Esophagus mucosa (tissue), 1 donor: ENCODE measurements at places on chromosomes 4 and X.
A peak's percentile ranks its signal among the peaks of the same experiment; 100 is the strongest.

- ATAC-seq: no peak
These were observed 204.2 kb upstream of the GPRIN3 start for GRCh38 chr4:89511776-89512175.

GRCh38 chrX:132774010-132774714, 184.3 kb downstream of the HS6ST2 start:
- ATAC-seq: no peak

GRCh38 chr4:114378305-114378903, 220.2 kb upstream of the UGT8 start:
- no peak for ATAC-seq

GRCh38 chr4:1055721-1056590, 44.5 kb downstream of the FGFRL1 start:
- ATAC-seq: peak; percentile 70

DNA sequence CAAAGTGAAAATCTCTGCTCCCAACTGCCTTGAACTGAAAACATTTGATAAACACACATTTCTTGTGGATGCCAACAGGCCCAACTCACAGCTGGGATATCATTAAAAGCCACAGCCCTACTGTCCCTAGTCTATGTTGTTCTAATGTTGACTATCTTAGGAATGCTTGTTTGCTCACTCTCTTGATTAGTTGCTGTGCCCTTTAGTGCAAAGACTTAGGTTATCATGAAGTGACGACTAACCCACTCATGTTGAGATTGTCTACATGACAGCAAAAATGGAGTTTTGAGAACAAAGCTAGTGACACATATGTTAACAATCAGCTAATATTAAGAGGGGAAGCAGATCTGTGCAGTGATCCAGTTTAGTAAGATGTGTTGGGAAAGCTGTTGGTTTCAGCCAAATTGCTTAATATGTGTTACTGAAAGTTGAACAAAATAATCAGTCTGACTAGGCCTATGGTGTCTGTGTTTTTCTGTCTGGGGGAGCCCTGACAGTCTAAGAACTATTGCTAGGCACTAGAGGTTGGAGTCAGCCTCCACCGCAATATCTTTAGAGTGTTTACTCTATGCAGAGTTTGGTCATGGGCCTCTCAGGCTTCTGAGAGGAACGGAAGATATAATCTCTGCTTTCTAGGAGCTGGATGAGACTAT, 125.5 kb downstream of the ATG4A start:
- no peak for ATAC-seq

DNA sequence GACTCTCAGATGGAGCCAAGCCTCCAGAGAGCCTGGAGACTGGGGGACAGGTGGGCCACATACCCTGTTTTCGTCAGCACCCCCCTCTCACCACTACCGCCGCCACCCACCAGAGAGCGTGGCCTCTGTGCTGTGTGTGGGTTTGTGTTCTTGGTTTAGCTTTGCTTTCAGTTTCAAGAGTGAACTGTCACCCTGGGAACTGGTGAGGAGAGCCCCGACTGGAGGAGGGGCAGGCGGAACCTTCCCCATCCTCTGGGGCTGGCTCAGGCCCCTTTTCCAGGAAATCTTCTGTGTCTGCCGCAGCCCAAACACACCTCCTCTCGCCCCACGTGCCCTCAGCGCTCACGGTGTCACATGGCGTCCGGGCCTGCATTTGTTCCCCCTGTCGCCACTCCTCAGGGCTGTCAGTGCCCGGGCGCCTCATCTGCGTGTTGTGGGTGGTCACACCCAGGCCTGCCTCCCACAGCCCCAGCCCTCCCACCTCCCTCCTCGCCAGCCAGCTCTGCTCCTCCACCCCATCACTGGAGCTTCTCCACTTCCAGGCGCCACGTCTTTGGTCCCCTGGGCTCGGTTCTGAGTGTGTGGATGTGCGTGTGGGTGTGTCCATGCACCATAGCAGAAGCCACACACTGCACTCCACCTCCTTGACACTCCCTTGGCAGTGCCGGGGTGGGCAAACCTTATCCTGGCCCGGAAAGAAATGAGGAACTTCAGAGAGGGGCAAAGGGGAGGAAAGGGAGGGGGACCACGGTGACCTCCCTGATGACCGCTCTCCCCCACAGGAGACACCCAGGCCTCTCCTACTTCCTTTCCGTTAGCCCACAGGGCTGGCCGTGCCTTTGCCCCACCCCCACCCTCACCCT, 27.8 kb downstream of the ELF4 start:
- peak; percentile 48 for ATAC-seq

DNA sequence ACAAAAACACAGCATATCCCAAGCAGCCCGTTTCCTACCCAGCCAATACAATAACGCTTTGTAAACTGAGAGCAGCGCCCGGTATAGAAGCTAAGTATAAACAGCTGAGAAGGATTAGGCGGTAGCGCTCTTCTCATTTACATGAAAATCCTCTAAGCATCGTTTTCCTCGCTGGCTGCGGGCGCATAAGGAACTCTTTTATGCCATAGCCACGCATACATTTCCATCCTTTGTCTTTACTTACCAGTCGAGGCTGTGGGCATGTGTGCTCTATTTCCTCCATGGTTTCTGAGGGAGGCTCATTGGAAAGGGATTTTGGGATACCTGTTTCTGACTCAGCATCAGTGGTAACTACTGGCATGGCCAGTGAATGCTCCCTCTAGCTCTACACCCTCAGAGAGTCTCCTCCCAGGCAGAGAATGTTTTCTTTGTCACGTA, 383 bp downstream of the PCYT1B start:
- peak; percentile 55 for ATAC-seq

GRCh38 chr4:130747842-130748241, 1651.9 kb downstream of the C4orf33 start:
- ATAC-seq: no peak

- ATAC-seq: no peak
These were observed 152.1 kb upstream of the MED14 start for GRCh38 chrX:40887476-40887875.

DNA sequence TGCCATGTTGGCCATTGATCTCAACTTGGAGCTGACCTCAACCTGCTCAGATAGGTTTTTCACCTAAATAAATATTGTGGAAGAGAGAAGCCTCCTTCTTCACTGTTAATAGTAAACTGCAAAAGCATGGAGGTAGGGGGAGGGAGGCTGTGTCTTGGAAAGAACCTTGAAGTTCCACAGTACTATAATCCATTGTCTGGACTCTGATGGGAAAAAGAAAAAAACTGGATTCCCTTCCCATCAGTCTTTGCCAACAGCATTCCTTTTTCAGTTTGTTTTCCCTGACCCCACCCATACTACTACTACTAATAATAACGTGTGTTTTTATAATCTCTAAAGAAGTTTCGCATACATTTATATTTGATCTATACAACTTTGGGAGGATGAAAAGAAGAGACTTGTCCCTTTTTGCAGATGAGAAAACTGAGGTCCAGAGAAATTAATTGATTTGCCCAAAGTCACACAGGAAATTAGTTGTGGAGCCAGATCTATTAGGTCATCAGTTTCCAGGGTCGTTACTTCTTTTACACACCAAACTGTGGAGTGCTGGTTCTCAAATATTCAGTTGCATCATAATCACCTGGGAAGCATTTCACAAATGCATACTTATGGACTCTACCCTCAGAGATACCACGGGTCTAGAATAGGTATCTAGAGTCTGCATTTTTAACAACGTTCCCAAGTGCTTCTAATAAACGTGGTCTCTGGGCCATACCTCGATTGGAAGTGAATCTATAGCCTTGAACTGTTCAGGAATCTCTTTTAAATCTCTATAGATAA, 59.1 kb downstream of the LUZP4 start:
- ATAC-seq: no peak

DNA sequence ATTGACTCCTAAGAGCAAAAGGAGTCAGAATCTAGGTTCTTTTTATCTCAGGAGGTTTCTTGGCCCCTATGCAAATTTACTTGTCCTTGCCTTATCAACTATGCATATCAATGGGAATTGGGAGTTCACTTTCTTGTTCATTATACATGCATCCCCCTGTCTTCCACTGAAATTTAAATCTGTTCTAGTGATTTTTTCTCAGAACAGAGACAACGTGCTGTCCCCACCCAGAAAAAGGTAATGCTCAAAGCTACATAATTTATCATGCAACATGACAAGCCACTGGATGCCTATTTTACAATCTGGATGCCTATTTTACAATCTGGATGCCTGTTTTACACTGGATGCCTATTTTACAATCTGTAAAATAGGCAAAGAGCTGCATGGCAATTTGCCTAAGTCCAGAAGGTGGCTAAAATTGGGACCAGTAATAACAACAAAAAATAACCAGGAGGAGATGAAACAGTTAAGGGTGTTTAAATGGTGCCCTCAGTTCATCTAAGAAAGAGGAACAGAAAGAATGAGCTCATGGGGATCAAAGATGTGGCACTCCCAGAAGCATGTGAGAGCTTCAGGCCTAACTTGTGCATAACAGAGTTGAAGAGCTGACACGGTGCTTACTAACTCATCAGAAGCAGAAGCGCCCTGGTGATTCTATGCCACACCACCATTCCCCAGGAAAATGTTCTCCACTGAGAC, 537.8 kb upstream of the BOD1L1 start:
- ATAC-seq: peak; percentile 57

GRCh38 chr4:2927696-2928075, 35.5 kb downstream of the NOP14 start:
- ATAC-seq: no peak

DNA sequence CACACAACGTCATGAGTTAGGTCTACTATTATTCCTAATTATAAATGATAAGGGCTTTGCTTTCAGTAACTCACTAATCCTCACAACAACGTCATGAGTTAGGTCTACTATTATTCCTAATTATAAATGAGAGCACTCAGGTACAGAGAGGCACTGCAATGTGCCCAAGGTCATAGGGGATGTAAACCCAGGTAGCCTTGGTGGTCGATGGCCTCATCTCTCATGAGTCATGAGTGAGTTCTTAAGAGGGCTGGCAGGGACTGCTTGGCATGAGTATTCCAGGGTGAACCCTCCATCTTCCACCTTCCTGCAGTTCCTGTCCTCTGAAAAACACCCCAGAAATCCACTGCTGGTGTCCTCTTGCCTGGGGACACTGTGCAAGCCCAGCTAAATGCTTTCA, 317.1 kb downstream of the STK32B start:
- no peak for ATAC-seq

DNA sequence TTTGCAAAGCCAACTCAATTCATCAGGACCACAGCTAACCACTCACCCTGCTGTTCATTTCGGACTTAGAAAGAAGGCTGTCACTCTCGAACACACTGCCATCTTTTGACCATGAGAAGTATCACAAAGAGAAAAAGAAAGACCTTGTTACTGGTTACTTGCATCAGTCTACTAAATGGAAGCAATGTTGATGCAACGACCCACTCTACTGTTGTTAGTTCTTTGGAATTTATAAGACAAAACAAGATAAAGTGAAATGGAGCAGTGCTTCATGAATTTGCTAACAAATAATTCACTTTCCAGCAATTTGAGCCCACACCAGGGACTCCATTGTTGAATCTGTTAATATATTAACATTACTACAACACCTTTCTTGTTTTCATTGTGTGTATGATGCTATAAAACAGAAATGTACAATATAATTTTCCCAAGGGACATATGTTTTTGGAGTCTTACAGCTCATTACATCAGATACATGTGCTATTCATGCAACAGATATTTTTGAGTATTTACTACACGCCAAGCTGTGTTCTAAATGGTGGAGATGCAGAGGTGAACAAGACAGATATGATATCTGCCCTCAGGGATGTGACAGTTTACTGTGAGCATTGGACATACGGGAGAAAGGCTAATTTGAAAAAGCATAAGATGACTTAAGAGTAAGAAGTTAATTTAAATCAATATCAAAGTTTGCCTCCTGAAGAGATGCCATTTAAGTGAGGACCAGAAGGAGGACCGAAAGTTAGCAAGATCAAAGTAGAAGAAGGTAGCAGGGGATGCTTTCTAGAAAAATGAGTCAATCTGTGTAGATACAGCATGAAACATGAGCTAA, 87.2 kb downstream of the AREG start:
- ATAC-seq: peak; percentile 71

GRCh38 chrX:104288961-104289360, 34.2 kb upstream of the ESX1 start:
- ATAC-seq: no peak

- no peak for ATAC-seq
These were observed 710.7 kb upstream of the FAM241A start for GRCh38 chr4:111434586-111434985.

DNA sequence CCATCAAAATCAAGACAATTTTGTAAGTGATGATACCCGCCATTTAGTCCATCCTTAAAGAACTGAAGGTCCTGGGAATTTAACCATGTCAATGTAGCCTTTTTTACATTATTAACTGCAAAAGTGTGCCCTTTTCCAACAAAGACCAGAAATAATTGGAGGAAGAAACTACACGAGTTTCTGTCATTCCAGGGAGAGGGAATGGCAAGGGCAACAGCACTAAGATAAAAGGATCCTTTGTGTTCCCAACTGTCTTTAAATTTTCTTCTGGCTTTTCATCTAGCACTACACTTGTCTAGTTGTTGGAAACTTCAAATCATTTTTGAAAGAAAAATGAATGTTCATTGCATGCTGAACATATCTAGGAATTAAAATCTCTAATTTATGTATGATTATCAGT, 286.2 kb downstream of the GALNTL6 start:
- no peak for ATAC-seq

DNA sequence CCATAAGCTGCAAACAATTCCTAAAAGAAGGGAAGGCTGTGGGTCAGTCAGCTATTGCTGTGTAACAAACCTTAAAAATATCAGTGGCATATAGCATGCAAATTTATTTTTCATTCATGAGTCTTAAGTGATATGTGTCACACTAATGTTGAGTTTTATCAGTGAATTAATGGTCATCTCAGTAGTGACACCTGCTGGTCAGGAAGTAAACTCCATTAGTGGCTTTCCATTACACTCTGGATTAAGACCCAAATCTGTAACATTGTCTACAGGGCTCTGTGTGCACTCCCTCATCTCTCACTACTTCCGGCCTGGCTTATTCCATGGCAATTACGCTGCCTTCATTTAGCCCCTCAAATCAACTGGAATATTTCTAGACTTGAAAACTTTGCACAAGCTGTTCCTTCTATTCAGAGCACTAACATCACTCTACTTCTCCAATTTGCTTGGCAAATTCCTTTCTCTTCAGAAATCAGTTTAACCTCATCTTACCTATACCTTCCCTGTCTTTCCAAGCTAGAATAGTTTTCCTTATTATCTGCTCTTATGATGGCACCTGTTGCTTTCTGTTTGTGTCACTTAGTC, 217.3 kb upstream of the TAPT1 start:
- peak; percentile 65 for ATAC-seq

GRCh38 chrX:112846782-112847181, 6.2 kb upstream of the AMOT start:
- no peak for ATAC-seq
